ENCODE measurements at places on chromosomes 16 and 17. TPM values are rescaled to one million over a fixed set of nuclear protein-coding genes. Genes with fewer than 3 reads are reported as not detected.

- no peak for DNase-seq
These were observed 16.5 kb upstream of the NF1 start for GRCh38 chr17:31078290-31078689.

- DNase-seq = peak; percentile 74
These were observed 175.3 kb downstream of the UTP18 start for GRCh38 chr17:51435641-51436091.

GRCh38 chr16:27238016-27238587 is 30.5 kb downstream of the NSMCE1 start:
- no peak for DNase-seq

- DNase-seq = no peak
These were observed 127.0 kb upstream of the NLRP1 start for GRCh38 chr17:5711344-5711743.

GRCh38 chr16:75053791-75054555 is 55.1 kb downstream of the ZNRF1 start:
- no peak for DNase-seq

- DNase-seq = no peak
These were observed 84.2 kb downstream of the SNX29 start for GRCh38 chr16:12060751-12061150.

DNA sequence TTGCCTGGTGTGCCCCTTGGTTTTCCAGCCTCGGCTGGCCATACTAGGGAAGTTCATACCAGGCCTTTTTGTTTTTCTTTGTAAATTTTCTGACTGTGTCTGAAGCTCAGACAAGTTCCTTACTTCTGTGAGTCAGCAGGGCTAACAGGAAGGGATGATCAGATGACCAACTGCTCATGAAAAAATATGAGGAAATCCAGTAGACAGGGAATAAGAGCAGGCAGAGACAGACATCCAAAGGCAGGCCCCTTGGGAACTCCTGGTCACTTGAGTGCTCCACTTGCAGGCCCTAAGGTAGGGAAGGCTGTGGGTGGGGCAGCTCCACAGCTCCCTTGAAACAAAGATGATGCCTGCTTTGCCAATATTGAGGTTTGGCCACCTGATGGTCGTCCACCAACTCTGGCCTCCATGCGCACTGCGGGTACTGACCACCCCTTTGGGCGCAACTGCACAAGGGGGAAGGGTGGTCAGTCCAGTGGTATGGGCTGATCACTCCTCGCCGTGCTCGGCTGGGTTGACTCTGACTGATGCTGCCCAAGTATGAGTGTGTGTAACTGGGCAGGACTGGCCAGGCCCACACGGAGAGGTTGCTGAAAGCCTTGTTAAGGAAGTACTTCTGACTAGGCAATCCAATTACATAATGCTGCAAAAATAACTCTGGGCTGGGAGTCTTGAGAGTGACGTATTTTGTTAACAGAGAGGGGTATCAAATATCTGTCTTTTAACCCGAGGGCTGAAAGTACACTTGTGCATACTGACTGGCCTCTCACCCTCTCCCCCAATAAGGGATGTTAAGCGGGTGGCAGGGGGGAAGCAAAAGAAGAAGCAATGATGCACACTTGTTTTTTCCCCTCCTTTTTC is 20.8 kb upstream of the ZFHX3 start:
- no peak for DNase-seq

DNA sequence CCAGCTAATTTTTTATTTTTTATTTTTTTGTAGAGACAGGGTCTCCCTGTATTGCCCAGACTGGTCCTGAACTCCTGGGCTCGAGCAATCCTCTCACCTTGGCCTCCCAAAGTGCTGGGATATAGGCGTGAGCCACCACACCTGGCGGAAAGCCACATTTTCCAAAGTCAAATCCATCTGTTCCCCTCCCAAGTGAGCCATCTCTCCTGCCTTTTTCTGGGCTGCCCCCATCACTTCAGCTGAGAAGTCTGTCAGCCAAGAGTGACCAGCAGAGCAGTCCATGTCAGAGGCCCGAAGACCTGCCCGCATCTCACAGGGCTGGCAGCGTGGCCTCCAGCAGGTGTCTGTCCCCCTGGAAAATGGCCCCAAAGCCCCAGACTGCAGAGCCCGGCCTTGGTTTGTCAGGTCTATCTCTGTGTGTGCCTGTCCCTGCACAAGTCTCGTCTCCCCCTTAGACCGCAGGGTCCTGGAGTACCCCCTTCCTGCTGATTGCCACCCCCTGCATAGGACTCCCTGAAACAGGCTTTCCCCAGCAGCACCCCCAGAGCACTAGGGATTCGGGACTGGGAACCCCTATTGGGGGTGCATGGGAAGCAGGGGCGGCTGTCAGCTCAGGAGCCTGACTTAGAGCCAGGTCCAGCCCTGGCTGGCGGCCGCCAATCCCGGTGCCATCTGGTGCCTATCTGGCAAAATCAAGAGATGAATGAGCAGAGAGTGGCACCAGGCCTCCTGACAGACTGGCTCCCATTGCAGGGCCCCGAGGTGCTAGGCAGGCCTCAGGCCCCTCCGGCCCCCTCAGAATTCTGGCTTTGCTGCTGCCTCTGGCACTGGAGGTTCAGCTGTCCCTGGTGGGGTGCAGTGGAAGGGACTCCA is 7.8 kb downstream of the TTYH2 start:
- DNase-seq = no peak

- no peak for DNase-seq
These were observed 3.8 kb upstream of the ACTG1 start for GRCh38 chr17:81516439-81516838.

DNA sequence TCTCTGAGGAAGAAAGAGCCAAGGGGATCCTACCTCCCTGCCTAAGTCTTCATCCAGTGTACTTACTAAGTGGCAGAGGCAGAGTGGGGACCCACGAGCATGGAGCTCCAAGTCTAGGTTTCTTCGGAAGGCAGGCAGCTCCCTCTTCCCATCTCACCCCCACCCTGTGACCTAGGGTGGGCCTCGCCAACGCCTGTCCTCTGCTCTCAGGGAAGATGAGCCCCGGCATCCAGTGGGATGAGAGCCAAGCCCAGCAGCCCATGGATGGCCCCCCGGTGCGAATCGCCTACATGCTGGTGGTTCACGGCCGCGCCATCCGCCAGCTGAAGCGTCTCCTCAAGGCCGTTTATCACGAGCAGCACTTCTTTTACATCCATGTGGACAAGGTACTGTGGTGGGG is 8.3 kb downstream of the XYLT2 start:
- DNase-seq = no peak

GRCh38 chr17:27496005-27496404 is 39.8 kb downstream of the KSR1 start:
- DNase-seq = no peak

- DNase-seq = no peak
These were observed 2.7 kb upstream of the C16orf74 start for GRCh38 chr16:85753559-85753958.

DNA sequence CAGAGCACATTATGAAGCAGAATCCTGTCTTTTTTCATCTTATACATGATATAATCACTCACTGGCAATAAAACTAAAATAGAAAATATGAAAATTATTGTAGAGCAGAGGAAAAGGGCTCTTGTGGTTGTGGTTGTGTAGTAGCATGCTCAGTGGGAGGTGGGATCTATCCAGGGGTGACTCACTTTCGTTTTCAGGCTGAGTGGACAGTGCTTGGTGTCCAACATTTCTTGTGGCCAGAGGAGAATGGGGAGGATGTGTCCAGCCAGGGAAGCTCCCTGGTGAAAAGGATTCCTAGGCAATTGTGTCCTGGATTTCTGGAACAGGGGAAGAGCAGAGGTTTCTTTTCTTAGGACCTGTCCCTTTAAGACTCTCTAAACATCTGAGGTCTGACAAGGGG is 31.9 kb upstream of the CPHXL start:
- DNase-seq = no peak

DNA sequence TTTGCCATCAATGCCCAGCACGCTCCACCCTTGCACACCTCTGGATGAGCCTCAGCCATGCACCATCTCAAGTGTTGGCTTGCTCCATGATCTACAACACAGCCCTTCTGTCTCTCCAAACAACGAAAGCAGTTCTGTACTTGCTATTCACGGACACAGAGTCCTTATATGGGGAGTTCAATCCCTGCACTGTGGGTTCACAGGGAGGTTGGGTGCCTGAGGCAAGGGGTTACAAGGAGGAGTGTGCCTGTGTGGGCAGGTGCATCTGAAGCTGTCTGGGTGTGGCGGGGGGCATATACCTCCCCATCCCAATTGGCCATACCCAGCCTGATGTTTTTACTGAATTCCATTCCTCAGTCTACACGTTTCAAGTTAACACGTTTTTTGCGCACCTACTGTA is 5.6 kb downstream of the RUNDC3A start:
- no peak for DNase-seq

DNA sequence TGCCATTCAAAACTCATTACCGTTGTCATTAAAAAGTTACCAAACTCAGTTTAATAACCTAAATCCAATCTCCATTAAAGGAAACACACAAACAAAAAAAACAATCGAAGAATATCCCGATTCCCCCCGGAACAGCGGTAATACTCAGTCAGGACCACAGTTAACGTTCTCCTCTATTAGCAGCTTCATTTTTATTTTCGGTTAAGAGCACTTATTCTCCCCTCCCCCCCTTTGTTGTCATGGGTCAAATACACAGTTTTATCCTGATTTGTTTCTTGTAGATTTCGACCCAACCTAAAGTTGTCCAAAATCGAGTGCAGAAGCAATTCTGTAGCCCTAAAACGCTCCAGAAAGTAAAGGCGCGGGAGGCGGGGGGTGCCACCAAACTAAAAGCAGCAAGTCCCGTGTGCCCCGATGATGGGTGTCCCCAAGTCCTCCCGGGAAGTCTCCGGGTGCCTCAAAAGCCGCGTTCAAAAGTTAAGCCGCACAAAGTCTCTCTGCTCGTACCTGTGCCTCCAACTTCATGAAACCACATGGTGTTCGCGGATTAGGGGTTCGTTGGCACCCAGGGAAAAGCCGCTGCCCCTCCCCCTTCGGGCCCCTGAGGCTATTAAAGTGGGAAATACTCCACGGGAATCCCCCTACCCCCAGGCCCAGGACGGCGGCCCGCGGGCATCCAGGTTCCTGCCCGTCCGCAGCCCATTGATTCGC is 996 bp downstream of the SUMO2 start:
- no peak for DNase-seq

DNA sequence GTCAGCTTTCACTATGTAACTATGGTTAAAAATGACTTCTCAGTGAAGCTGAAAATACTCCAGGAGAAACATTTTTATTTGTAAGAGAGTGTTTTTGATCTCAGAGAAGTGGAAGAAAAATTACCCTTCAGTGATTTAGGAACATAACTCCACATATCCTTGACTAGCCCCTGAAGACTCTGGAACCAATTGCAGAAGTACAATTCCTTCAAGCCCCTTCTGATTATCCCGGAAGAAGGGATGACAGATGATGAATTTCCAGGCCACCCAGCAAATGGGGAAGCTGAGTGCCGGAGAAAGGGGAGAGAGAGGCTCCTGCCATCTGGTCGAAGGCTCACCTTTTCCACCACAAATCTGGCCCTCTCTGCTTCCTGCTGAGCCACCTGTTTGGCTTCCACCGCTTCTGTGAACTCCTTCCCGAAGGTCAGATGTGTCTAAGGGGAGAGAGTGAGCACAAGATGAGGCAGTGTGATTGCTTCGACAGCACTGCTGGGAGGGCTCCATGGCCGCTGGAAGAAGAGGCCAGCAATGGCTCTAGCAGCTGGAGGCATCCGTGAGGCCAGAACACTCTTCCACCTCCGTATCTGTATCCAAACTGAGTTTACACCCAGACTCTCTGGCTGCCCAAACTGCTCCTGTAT is 8.1 kb downstream of the PHB1 start:
- no peak for DNase-seq

The AXIN2 gene
- total RNA-seq = 141 TPM

The KRT32 gene
- not detected for total RNA-seq

The TPSG1 gene
- total RNA-seq = not detected

The NECAB2 gene
- 0.68 TPM for total RNA-seq

The SOST gene
- not detected for total RNA-seq

The CCL8 gene
- not detected for total RNA-seq

The PRSS22 gene
- 131 TPM for total RNA-seq

The HP gene
- 0.61 TPM for total RNA-seq

The TRPV2 gene
- 0.28 TPM for total RNA-seq

Data from Caco-2 (cell line).